ENCODE measurements at places on chromosomes 2 and 18. TPM values are rescaled to one million over a fixed set of nuclear protein-coding genes. Genes with fewer than 3 reads are reported as not detected.

FOXD4L1 gene
- 0.27 TPM for total RNA-seq

- DNase-seq, result no peak
Observed at GRCh38 chr2:63856303-63856603, 14.6 kb downstream of the UGP2 start.

GRCh38 chr2:84427235-84428138 is 31.6 kb downstream of the SUCLG1 start:
- DNase-seq, result no peak

DNA sequence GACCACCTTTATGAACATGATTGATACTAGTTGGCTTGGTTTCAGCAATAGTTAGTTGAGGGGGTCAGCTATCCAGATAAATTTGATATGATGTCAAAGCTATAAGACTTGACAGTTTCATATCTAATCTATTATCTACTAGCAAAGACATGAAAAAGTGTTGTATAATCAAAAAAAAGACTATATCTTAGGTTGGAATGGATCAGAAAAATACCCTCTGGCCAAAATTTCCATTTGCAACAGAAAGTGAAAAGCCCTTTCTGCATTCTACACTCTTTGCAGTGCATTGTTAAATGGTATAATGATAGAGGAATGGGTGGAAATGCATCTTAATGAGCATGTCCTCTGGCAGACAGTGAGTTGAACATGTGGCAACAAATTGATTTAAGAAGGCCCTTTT is 242.6 kb downstream of the THSD7B start:
- no peak for DNase-seq

DNA sequence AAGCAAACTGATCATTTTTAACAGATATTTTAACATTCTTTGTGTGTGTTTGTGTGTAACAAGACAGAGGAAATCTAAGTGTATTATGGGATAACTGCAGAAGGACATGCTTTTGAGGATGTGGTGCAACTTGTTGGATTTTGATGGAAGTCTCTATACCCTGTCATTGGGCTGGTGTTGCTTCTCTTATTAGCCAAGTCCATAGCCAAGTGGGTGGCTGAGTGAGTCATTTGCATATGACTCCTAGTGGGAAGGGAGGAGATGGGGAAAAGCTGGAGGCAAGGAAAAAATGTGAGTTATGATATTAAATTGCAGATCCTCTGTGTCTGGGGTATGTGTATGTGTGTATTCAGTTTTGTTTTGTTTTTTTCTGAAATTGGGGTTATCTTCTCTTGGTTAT is 879.9 kb downstream of the DCC start:
- no peak for DNase-seq

DNA sequence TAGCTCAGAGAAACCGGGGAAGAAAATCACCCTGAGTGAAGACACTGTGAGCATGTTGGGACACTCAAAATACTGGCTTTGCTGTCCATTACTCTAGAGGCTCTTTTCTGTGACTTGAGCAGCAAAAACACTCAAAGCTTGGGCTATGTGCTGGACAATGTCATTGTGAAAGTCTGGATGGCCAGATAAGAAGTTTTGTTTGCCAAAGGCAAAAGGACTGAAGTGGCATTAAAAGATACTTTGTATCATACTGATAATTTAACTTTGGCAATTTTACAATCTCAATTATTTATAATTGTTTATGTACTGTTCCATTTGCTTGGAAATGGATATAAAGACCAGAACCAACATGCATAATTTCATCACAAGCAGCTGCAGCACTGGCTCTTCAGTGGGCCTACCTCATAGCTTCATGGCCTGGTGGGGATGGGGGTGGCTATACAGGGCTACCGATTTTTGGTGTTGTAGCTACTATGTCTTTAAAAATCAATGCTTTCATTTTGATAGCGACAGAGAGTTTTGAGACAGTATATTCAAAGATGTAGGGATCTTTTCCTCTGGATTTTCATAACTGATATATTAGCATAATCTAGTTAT is 51.1 kb downstream of the RBKS start:
- DNase-seq, result no peak

GRCh38 chr2:215104226-215104625 is 34.2 kb downstream of the ABCA12 start:
- DNase-seq, result no peak

All from aorta (tissue), 5 donors.